ENCODE measurements at places on chromosomes 3 and 15. TPM values are rescaled to one million over a fixed set of nuclear protein-coding genes. Genes with fewer than 3 reads are reported as not detected.

GRCh38 chr15:40855706-40856234, 11.9 kb downstream of the SPINT1 start:
- no peak for DNase-seq

DNA sequence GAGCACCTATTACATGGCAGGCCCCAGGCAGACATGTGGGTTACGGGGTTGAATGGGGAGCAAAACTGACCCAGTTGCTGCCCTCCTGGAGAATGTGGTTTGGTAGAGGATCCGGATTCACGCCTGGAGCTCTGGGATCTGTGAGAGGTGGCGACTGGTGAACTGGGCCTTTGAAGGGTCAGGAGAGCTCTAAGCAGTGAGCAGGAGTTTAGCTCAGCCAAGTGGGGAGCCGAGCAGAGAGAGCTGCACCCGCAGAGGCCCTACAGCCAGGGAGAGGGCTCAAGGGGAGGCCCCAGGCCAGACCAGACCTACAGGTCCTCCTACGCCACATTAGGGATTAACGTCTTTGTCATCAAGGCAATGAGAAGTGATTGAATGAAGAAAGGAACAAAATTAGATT, 179.8 kb upstream of the TLE3 start:
- DNase-seq, result no peak

GRCh38 chr15:65194826-65195547, 9.8 kb upstream of the CLPX start:
- DNase-seq, result no peak

Gene TNNC1
- 1.5 TPM for total RNA-seq

Gene GHSR
- total RNA-seq, result not detected

DNA sequence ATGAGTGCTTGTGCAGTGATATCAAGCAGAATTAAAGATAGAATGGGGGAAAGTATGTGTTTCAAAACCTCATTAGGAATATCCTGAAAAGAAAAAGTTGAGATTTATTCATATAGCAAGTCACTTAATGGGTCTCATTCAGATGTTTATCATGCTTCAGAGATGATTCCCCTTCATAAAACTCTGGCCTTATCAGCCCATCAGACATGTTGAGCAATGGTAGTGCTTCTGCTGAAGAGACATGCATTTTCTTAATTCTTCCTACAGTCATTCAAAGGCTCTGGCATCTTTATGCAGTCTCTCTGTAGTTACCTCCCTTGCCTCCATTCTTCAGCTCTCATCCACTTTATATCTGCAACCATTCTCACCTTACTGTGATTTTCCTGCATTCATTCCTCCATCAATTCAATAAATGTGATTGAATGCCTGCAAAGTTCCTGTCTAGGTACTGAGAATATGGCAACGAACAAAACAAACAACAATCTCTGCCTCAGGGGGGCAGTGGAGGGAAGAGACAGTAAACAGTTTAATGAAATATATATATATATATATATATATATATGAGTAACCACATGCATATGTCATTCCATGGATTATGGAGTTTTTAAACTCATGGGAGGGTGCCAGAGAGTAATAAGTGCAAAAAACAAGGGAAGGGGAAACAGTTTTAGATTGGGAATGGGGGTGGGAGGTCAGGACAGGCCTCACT, 138.5 kb downstream of the NECTIN3 start:
- DNase-seq, result no peak

- DNase-seq, result no peak
Measured at GRCh38 chr3:23094890-23095462, 108.2 kb upstream of the UBE2E2 start.

Data from activated CD4-positive, alpha-beta T cell treated with anti-CD3 and anti-CD28 coated beads, Interleukin-2, amount 10 ng/mL, durations not matched to agents 7 days and 5 days (primary cell).